ENCODE measurements at places on chromosomes 5 and 9.

DNA sequence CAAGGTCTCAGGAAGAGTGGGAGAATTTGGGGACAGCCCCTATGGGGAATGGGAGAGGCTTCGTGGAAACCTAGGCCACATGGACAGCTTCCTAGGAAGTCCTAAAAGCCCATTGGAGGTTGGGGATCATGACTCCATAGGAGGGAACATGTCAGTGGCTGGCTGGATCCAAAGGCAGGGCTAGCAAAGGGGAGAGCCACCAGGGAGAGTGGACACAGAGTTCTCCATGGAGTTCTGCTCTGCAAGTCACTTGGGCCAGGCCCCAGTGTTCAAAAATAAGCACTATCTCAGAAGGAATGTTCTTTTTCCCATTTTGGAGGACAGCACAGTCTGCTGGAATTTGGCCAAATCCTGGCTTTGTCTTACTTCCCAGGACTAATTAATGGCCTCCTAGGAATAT lies 140.6 kb upstream of the RAD23B start:
- no peak for DNase-seq

- no peak for DNase-seq
Observed at GRCh38 chr5:109853377-109853776, 163.7 kb downstream of the MAN2A1 start.

DNA sequence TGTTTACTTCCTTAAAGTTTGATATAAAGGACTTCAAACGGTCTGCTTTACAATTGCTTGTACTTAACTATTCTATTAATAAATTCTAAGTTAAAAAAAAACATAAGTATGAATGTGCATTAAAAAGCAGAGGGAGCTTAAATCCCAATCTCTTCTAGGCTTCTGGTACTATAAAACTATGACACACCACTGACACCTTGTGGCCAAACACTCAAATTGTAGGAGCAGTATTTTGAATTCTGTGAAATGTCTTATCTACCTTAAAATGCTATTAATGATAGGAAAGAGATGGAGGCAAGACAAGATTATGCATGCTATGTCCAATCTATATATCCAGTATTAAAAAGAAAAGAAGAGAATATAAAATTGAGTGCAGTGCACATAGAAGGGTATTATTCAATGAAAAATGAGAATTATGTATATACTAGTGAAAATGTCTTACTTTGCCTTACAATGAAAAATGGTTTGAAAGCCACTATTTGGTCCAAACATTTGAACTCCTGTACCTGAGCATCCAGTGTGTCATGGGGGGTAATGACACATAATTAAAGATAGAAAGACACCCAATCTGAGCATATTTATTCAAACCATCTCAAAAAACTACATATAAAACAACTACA lies 87.6 kb downstream of the ERP44 start:
- no peak for DNase-seq

DNA sequence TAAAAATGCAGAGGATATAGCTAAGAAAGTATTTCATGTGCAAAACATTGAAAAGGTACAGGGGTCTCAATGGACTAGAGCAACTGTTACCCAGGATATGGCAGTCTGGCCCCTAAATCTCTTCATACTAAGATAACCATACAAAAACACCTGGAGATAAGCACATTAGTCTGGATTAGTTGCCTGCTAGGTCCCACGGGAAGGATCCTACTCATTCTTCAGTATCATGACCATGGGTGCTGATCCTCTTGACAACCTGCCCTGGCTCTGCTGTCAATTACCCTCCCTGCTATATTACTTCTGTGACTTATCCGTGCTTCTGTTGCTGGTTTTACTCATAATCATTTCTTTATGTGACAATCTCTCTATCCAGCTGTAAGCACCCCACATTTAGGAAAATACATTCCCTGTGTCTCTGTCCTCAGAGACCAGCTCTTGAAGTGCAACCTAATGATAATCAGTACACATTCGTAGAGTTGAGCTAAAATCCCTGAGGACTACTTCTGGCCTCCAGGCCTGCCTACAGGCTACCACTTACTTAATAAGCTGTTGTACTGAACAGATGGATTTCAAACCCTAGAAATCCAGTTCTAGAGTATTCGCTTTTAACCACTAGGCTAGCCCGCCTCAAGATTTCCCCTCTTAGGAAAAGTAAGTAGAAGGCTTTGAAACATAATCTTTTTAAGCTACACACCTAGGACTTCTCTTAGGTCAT lies 190.5 kb upstream of the OR13F1 start:
- DNase-seq, result no peak

GRCh38 chr5:58983526-58984452 lies 400.9 kb downstream of the RAB3C start:
- DNase-seq, result no peak
